ENCODE measurements at places on chromosomes 4 and X. TPM values are rescaled to one million over a fixed set of nuclear protein-coding genes. Genes with fewer than 3 reads are reported as not detected.

CT47A7 gene
- not detected for total RNA-seq

TSPYL2 gene
- total RNA-seq = 34.3 TPM

TIGD2 gene
- 8.6 TPM for total RNA-seq

GRCh38 chrX:86805241-86805640, 657.0 kb downstream of the DACH2 start:
- DNase-seq = no peak

WDFY3 gene
- total RNA-seq = 48.1 TPM

DNA sequence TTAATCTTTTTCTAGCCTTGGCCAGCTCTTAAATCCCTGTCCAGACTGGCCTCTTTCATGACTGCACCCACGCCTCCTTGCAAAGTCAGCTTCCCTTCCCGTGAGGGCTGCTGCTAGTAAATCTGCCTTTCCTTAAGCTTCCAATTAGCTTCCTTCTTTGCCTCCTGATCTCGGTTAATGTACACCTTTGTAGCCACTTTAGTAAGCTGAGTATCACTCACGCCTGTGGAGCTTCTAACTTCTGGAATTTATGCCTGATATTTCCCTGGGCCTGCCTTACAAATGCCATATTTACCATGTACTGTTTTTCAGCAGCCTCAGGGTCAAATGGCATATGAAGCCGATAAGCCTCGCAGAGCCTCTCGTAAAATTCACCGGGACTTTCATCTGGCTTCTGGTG, 5.1 kb upstream of the UGT8 start:
- DNase-seq = no peak

GRCh38 chrX:57367649-57368048, 81.1 kb downstream of the FAAH2 start:
- no peak for DNase-seq

GRCh38 chr4:77418333-77418732, 187.3 kb upstream of the CXCL13 start:
- DNase-seq = no peak

DDIT4L gene
- total RNA-seq = 2.6 TPM
